NCI-H146 (cell line): ENCODE measurements at places on chromosomes 11 and 22.

DNA sequence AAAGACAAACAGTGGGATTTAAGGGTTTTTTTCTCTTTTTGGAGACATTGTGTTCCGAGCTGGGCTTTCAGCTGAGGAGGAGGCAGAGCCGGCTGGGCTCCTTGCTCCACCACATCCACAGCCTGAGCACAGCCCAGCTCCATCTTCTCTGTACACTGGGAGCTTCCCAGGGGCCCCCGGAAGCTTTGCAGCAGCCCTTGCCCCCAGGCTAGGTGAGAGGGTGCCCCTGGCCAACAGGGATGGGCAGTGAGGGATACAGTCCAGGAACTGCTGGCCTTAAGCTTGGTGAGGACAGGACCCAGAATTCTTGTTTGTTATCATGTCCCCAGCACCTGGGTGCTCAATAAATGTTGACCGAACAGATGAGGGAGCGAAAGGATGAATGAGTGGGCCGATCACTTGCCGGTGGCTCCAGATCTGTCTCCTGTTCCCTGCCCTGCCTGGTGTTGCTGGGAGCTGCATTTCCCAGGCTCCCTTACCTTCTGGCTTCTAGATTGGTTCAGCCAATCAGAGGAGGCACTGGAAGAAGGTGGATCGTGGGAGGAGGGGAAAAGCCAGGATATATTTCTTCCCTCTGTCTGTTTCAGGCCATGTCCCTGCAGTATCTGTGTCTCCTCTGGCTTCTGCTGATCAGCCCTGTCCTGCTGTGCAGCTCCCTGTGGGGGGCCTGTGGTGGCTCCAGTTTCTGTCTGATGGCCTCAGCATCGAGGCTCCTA is 26.5 kb upstream of the NECTIN1 start:
- peak; percentile 61 for DNase-seq

DNA sequence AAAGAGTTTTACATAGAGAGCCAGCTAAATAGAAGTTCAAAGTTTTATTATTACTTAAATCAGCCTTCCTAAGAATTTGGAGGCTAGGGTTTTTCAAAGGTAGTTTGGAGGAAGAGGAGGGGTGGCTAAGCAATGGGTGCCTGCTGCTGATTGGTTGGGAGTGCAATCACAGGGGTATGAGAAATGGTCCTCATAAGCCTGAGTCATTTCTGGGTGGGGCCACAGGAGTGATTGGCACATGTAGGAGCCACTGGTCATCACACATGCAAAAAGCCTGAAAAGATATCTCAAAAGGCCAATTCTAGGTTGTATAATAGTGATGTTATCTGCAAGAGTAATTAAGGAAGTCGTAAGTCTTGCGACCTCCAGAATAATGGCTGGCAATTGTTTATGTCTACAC is 12.9 kb downstream of the OR51L1 start:
- no peak for DNase-seq

GRCh38 chr11:2825261-2825888 is 60.2 kb downstream of the CDKN1C start:
- no peak for DNase-seq

DNA sequence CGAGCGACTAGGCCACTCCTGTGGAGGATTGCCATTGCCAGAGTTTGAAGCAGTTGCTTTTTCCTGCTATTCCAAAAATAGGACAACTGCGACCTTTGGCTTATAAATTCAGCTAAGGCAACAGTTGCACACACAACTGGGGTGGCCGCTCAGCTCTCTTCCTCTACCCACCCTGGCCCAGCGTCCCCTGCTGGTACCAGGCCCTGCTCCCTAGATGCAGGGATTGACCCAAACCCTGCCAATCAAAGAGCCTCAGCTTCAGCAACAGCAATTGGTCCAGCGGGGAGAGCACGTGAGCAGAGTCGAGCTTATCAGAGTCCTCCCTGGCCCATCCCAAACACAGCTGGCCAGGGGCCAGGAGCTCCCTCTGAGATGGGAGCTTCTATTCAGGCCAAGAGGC is 22.0 kb upstream of the CABP2 start:
- DNase-seq, result no peak

GRCh38 chr11:56624661-56625110 is 10.0 kb upstream of the OR5M1 start:
- DNase-seq, result peak; percentile 6

GRCh38 chr11:130427581-130428315 is 661 bp downstream of the ADAMTS8 start:
- DNase-seq, result peak; percentile 33
